ENCODE measurements at places on chromosomes 2 and 18. TPM values are rescaled to one million over a fixed set of nuclear protein-coding genes. Genes with fewer than 3 reads are reported as not detected.

DNA sequence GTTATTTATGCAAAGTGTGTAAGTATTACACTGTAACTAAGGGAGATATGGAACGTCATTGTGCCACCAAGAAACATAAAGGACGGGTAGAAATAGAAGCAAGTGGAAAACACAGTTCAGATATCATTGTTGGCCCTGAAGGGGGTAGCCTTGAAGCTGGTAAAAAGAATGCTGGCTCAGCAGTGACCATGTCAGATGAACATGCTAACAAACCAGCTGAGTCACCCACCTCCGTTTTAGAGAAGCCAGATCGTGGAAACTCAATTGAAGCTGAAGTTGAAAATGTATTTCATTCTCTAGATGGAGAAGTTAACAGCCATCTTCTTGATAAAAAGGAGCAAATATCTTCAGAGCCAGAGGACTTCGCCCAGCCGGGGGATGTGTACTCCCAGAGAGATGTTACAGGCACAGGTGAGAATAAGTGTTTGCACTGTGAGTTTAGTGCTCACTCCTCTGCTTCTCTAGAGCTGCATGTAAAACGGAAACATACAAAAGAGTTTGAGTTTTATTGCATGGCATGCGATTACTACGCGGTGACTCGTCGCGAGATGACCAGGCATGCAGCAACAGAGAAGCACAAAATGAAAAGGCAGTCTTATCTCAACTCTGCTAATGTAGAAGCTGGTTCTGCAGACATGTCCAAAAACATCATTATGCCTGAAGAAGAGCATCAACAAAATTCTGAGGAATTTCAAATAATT, 36.1 kb downstream of the ZNF407 start:
- DNase-seq: no peak

DNA sequence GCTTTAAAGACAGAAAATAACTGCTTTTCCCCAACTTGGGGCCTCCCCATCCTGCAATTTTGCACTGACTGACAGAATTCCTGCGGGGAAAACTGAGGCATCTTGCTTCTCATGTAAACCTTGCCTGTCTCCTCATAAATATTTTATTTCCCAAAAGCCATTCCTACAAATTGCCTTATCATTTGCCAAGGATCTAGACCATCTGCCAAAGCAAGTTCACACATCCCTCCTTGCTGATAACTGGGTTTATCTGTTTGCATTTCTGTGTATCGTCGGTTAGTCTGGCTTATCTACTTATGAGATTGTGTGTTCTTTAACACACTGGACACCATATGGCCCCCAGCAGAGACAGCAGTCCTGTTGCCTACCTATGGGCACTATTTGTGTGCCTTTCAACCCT, 3.0 kb upstream of the CNGA3 start:
- no peak for DNase-seq

DNA sequence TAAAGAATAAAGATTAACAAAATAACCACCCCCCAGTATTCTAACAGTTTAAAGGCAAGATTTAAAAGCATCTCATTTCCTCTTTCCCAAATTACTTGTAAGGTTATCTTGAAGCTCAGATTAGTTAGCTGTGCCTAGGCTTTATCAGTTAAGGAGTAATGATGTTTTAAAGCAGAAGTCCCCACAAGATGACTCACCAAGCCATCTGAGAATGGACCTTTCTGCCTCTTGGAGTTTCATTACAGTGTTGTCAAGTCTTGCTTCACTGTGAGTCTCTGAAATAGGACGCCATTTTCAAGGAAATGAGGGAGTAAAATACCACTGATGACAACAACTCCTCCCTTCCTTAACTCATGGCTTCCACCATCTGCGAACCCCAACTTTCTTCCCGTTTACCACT, 35.9 kb downstream of the ZNF385B start:
- no peak for DNase-seq

DNA sequence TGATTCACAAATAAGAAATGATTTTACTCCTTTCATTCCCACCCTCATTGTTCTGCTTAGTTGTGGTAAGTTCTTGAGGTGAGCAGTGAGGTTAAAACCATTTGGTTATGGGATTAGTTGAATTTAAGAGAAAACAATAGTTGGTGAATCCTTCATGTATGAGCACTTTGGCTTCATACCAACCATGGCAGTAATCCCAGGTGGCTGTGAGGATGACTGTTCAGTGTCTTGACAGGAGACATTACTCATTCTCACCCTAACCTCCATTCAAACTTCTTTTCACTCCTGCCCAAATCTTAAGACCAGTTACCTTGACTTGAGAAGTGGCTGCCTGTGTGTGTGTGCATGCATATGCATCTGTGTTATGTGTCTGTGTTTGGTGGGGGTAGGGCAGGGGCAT, 143.1 kb downstream of the SETBP1 start:
- no peak for DNase-seq

DNA sequence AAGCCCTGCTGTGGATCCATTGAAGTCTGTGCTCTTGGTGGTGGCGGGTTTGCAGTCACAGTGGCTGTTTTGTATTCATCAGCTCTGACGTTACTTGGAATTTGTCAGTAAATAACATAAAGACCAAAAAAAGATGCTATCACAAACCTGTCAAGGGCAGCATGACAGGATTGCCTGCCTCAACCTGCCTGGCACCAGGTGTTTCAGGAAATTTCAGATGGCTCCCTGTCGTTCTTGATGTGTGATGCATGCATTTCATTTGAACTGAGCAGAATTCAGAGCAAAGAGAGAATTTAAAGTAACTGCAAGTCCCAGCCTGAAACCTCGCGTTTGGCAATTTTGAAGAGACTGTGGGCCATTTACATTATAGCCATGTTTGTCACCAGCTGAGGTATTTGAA, 50.3 kb upstream of the EPC2 start:
- DNase-seq: no peak

GRCh38 chr2:222722327-222722946, 51.0 kb downstream of the MOGAT1 start:
- DNase-seq: no peak

DNA sequence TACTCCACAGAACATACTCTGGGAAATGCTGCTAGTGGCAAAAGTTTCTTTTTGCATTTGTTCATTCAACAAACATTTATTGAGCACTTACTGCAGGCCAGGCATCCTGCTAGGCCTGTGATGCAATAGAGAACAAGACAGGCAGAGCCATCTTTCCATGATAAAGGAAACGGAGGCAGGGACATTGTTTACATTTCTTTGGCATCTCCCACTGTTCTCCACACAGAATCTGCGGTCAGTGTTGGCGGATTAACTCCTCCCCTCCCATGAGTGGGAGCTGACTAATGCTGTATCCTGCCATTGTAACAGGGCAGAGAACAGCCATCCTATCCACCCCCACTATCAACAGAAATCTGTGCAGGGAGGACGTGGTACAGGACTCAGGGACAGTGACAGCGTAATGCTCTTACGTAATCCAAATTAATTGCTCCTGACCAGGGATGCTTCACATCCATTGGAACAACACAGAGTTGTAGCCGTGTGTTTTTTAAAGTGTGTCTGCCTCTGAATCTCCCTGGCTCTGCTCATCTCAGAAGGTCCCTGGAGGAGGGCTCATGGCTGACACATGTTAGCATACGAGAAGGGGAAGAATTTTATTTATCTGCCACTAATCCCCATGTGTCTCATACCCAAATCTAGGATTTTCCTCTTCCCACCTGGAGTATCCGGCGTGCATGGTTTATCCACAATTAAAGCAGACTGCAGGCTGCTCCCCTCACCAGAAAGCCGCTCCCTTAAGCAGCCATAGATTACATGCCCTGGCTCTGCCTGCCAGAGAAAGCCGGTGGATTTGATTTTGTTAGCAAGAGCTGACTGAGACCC, 32.3 kb downstream of the STEAP3 start:
- DNase-seq: peak; percentile 52

DNA sequence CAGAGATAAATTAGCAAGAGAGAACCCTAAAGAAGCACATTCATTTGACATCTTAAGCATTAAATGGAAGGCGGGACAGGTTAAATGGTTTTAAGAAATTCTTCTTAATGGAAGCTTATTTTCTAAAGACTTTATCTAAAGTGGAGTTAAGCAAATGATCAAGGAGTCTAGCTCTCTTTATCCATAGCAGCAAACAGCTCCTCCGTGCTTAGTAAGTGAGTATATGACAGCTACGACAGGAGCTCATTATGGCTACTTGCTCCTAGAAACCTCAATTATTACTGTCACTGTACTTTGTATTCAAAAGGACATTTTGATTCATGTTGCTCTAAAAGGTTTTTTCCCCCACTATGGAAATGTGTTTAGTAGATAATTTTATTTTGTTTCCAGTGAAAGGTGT, 444.9 kb downstream of the TMX3 start:
- DNase-seq: no peak

DNA sequence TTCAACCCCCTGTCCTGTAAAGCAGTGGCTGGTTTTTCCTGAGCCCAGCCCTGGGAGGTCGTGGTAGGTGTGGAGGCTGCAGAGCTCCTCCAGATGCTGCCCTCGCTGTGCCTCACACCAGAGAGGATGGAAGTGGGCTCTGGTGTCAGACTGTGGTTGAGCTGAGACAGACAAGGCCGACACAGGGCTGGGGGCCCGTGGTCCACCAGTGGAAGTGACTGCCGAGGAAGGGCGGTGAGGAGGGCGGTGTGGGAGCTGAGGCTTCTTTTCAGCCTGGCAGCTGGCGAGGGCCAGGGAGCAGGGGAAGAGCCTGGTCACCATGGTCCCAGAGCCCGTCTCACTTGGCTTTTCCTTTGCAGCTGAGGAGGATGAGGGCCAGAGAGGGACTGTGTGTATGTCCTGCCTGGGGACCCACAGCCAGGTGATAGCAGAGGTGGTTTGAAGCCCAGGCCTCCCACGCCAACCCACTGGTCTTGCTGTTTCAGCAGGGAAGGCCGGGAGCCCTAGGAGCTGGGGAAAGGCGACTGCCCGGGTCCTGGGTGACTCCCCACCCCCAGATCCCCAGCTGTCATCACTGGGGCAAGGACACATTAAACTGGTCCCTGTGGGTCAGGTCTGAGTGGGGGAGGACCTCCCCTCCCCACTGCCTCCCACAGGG, 8.5 kb downstream of the SFTPB start:
- no peak for DNase-seq

GRCh38 chr2:200471928-200472645, 37.8 kb downstream of the KCTD18 start:
- no peak for DNase-seq

- DNase-seq: no peak
Observed at GRCh38 chr2:163607630-163608029, 128.2 kb downstream of the FIGN start.

DNA sequence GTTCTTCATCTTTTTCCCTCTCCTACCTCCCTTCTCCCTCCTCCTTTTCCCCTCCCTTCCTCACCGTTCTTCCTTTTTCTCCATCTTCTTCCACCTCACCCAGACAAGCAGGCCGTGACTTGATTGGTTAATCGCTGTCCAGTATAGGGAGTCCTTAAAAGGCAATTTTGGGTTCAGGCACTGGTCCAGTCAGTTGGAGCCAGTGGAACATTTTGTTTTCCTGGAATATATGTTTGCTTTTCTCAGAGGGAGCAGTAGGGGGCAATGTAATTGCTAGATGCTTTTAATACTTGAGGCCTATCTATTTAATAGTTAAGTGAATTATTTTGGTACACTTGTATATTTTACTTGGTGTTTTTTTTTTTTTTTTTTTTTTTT, 15.0 kb downstream of the ELAC1 start:
- DNase-seq: no peak

DNA sequence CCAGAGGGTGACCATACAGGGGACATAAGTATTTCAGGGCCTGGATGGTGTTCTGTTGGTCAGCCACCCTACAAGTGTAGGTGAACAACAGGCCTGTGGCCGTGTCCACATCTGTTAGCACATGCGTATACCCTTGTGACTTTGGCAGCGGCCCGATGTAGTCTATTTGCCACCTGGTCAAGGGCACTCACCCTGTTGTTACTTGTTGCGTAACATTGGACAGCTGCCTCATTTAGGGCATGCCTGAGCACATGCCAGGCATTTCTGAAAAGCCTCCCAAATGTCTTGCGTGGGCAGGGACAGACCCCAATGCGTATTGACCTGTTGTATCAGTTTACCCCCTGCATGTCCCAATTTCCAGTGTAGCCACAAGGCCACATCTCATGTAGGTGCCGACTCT, 235.0 kb downstream of the MBD5 start:
- no peak for DNase-seq

DNA sequence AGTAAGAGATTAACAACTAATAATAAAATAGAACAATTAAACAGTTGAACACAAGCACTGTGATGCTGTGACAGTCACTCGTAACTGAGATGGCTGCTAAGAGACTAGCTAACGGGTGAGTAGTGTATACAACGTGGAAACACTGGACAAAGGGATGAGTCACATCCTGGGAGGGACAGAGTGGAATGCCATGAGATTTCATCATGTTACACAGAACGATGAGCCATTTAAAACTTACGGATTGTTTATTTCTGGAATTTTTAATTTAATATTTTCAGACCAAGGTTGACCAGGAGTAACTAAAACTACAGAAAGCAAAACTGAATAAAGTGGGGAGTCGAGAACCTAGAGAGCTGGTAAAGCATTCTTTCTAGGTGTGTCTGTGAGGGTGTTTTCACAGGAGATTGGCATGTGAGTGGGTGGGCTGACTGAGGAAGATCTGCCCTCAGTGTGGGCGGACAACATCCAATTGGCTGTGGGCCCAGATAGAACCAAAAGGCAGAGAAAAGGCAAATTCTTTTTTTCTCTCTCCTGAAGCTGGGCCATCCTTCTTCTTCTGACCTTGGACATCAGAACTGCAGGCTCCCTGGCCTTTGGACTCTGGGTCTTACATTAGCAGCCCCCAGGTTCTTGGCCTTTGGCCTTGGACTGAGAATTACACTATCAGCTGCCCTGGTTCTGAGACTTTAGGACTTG, 14.6 kb downstream of the TMSB10 start:
- DNase-seq: peak; percentile 76

- DNase-seq: peak; percentile 46
Observed at GRCh38 chr18:32424696-32425095, 46.0 kb downstream of the GAREM1 start.

GRCh38 chr18:13067124-13067523, 76.0 kb downstream of the CEP192 start:
- DNase-seq: no peak

GRCh38 chr2:66573821-66574233, 138.9 kb downstream of the MEIS1 start:
- no peak for DNase-seq

DNA sequence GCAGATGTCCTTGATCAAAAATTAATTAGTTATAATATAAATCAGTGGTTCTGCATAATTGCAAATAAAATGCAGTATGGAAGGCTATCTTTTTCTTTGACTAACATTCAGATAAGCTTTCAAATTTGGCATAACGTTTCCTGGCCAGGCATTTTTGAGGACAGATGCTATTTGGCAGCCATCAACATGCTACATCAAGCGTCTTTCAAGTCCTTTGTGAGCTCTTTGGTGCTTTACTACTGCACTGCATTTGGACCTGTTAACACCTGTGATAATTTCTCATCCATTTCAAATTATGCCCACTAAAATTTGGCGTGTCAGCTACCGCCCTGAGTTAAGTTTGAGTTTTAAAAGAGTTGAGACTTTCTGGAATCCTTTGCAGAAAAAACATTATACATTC, 545.7 kb downstream of the STK39 start:
- DNase-seq: no peak

Gene TRIM54
- polyA plus RNA-seq: 0.13 TPM

Gene CFC1
- 11.9 TPM for polyA plus RNA-seq

Gene MBD2
- polyA plus RNA-seq: 24.7 TPM

Gene BIRC6
- polyA plus RNA-seq: 7.9 TPM

Gene PHOSPHO2
- 3.7 TPM for polyA plus RNA-seq

Gene CRACDL
- polyA plus RNA-seq: 5.4 TPM

Gene RAB11FIP5
- polyA plus RNA-seq: 7.1 TPM

Gene RTN4
- polyA plus RNA-seq: 48.7 TPM

Gene THUMPD2
- 12.6 TPM for polyA plus RNA-seq

Gene GLI2
- 0.68 TPM for polyA plus RNA-seq
